CD4-positive, alpha-beta T cell (primary cell): ENCODE measurements at places on chromosomes 11 and 22.

DNA sequence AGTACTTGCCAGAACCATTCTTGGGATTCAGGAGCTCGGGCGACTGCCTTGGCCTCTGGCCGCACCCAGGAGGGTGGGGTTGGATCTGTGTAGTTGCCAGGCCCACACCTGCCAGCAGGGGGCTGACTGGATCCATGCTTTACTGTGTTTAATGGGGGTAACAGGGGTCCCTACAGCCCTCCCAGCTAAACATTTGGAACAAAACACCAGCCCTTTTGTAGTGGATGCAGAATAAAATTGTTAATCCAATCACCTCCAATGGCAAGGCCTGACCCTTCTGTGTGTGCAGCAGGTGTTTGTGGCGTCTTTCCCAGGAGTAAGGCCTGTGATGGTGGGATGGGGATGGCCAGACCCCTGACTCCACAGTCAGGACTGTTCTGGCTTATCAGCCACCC is 22.5 kb downstream of the SUN2 start:
- DNase-seq = peak; percentile 47

GRCh38 chr22:26127126-26127525 is 42.1 kb upstream of the SEZ6L start:
- DNase-seq = no peak

- no peak for DNase-seq
These were observed 19.4 kb upstream of the LIN7C start for GRCh38 chr11:27525824-27526516.

DNA sequence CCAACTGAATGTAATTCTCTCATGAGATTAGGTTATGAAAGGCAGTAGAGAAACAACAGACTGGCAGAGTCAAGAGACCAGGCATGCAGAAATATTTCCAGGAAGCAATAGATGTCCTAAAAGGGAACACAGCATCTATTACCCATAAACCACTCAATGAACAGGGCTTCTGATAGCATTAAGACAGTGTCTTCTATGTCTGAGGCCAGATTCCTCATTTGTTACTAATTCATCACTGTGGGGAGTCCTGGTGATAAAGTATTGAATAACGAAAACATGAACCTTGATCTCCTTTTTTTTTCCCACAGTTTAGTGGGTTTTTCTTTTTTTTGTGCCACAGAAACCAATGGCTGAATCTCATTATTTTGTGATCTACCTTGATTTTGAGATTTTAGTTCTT is 339.0 kb downstream of the METTL15 start:
- DNase-seq = no peak

DNA sequence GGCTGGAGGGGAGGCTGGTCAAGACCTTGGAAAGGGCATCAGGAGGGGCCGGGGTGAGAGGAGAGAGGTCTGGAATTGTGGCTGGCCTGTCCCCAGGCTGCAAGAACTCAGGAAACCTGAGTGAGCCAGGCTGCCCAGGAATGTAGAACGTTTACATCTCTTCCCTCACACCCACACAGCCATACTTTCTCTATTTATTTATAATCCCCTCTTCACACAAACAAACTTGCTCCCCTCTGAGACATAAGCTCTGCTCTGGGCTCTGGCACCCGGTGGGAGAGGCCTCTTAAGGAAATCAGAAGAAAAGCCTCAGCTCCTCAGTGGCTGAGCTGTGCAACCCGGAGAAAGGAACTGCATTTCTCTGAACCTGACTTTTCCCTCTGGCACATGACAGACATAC is 5.5 kb downstream of the CHRDL2 start:
- no peak for DNase-seq

GRCh38 chr11:3105791-3106735 is 48.8 kb upstream of the CARS1 start:
- DNase-seq = no peak

DNA sequence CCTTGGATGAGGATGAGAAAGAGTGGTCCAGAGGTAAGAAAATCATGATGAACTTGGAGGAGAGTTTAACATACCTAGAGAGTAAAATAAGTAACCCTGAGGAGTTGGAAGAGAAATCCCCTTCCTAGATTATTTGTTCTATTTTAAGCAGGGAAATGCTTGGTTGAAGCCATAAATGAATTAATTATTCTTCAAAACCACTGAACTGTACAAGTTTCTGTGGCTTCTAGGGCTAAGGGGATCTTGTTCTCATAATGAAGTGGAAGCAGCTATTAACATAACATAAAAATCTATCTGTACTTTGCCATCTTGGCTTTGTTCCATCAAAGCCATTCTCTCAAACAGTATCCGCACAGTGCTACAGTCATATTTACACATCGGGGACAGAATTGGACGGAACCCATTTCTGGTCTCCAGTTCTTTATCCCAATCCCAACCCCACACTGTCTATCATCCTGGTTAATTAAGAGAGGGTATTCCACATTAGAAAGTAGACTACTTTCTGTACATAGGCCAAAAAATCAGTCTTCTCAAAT is 14.5 kb upstream of the ARHGAP42 start:
- no peak for DNase-seq

GRCh38 chr11:110376021-110376420 is 53.7 kb upstream of the FDX1 start:
- DNase-seq = no peak

DNA sequence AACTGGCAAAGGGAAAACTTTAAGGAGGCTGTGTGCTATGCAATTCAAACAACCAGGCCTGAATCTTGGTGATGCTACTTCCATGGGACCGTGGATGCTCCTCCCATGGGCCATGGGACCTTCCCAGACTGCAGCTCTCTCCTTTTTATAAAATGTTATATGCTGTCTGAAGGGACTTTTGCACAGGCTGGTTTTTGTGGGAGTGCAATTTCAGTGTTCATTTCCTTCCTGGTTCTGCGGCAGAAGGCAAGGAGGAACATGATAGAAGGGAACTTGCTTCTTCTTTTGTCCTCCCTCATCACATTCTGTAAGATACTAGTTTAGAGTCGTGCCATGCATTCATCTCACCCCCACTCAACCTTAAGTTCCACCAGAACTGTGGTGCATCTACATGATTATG is 68.9 kb downstream of the C11orf58 start:
- no peak for DNase-seq

GRCh38 chr11:119145551-119145950 is 3.3 kb upstream of the ABCG4 start:
- DNase-seq = no peak

- DNase-seq = no peak
These were observed 19.6 kb downstream of the ELP4 start for GRCh38 chr11:31529189-31529588.

DNA sequence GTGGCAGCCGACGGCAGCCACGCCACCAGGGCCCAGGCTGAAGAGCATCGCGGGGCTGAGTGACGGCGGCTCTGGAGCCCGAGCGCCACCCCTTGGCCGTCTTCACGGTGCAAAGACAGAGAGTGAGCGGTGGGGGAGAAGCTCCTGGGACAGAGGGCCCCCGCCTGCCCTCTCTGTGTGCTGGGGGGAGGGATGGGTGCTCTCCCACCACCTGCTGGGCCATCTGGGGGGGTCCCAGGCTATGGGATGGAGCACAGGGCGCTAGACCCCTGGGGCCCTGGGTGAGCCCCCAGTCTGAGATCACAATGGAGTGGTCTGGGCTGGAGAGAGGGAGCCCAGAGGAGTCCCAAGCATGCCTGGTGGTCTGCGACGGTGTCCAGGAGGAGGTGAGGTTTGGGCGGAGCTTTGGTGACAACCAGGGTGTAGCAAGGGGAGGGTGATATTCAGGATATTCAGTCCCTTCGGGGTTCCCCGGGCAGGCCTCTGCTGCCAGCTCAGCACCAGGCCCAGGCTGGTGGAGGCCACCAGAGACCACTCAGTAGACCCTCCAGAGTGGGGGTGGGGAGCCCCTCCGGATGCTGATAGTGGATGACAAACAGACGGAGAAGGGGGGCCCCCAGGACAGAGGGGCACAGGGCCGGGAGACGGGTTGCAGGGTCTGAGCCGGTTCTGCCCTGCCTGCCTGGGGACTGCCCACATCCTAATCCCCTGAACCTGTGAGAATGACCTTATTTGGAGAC is 78.1 kb upstream of the PRR5 start:
- no peak for DNase-seq

DNA sequence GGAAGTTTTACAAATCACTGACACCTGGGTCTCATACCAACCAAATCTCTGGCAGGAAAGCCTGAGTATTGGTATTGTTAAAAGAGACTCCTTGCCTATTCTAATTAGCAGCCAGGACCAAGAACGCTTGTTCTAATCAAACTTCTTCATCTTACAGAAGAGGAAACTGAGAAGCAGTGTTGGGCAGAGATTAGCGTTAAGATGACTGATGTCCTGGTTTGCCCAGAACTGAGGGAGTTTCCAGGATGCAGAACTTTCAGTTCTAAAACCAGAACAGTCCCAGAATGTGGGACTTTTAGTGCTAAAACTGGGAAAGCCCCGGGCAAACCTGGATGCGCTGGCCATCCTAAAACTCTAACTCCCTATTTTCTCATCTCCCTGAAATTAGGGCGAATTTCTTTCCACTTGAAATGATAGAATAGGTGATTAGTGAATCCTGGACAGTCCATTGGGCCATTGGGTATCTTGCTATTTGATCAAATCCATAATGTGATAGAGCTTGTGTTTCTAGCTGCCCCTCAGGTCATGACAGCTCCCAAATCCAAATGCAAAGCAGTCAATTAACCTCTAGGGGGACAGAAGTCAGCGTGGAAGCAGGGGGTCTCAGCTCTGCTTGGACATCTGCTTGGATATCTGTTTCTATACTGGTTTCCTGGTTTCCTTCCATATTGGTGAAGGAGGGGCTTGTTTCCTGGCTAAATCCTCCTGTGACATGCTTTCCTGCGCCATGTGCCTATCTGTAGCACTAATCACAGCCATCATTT is 16.0 kb upstream of the TMPRSS13 start:
- no peak for DNase-seq

GRCh38 chr11:20002312-20003216 is 157.7 kb downstream of the DBX1 start:
- DNase-seq = no peak

DNA sequence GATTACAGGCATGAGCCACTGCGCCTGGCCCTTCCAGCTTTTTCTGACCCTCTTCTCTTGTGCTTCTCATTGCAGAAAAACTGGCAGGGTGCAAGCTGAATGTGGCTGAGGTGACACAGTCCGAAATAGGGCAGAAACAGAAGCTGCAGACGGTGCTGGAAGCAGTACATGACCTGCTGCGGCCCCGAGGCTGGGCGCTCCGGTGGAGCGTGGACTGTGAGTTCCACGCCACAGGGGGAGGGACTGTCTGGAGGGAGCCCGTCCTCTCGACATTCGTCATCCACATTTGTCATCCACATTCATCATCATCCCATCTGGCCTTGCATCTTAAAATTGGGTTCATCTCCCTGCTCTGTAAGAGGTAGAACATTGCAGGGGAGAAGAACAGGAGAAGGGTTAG is 49.3 kb upstream of the PARVG start:
- DNase-seq = no peak

GRCh38 chr11:16632295-16633200 is 105.9 kb upstream of the C11orf58 start:
- DNase-seq = no peak

DNA sequence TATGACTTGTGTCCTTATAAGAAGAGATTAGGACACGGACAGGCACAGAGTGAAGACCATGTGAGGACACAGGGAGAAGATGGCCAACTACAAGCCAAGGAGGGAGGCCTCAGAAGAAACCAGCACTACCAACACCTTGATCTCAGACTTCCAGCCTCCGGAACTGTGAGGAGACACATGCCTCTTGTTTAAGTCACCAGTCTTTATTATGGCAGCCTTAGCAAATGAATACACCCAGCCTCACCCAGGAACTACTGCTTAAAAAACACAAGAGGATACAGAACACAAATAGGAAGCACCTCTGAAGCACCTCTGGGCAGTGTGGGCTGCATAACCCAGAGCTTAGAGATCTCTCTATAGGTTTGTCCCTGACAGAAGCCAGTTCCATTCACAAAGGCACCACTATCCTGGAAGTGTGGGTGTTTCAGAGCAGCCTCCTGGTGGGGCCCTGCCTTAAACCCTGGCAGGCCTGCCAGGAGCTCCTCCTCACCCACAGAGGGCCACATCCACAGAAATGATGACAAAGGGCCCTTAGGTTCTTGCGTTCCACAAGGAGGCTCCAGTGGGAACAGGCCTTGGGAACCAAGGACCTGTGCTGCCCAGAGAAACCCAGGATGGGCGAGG is 58.8 kb downstream of the CHRDL2 start:
- no peak for DNase-seq

DNA sequence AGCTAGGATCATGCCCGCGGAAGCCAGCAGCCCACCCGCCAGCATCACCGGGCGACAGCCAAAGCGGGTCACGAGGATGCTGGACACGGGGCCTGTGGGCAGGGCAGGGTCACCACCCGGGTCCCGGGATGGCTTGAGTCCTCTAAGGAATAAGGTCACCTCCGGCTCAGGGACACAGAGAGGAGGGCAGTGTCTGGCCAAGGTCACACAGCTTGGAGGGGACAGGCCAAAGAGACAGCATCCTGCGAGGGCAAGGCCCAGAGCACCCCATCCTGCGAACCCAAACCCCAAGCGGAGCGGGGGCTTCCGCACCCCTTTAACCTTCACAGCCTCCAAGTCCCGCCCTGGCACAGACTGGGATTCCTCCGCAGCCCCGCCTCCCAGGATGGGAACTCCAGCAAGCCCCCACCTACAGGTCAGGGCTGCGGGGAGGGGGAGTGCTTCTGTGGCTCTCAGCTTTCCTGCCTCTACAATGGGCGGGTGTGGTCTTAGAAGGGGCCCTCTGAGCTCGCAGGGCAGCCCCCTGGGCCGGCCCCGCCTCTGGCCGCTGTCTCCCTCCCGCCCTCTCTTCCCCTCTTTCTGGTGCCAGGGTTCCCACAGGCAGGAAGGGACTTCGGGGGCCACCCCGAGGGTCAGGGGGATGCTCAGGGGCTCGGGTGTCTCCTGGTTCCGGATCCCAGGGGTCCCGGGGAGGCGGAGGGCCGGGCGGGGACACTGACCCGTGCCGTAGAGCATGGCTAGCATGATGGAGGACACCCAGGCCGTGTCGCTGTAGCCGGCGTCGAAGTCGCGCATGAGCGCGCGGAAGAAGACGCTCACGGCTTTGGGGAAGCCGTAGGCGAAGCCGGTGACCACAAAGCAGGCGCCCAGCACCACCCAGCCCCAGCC is 1.8 kb downstream of the SLC16A8 start:
- DNase-seq = no peak

DNA sequence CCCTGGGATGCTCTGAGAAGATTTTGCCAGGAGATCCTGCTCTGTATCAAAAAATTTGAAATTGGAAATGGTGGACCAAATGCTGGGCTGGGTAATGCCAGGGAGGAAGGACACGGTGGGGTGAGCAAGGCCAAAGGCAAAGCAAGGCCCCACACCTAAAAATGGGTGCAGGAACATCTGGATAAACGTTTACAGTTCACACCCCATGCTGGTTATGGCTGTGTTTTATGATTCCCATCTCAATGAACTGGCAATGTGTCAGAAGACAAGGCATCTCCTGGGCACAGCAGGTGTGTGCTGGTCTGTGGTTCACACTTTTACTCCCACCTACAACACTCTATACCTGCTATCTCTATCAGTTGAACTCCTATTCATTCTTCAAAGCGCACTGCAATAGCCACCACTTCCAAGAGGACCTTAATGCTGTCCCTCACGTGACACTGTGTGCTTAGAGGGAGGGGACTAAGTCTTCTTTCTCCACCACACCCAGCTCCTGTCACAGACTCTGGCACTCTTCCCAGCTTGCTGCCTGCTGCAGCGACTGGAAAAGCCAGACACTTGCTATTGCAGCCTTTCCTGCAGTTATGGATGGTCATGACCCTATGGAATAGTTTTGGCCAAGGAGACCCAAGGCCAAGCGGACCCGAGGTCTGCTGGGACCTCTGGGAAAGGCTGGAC is 277.5 kb downstream of the CTTN start:
- no peak for DNase-seq
